ENCODE measurements at places on chromosomes 5 and 9.

- no peak for DNase-seq
These were observed 1.5 kb upstream of the SLC23A1 start for GRCh38 chr5:139384591-139385051.

- DNase-seq: no peak
These were observed 9.0 kb downstream of the FOCAD start for GRCh38 chr9:20693068-20693467.

GRCh38 chr9:94805585-94805984, 79.1 kb downstream of the AOPEP start:
- DNase-seq: peak; percentile 75

DNA sequence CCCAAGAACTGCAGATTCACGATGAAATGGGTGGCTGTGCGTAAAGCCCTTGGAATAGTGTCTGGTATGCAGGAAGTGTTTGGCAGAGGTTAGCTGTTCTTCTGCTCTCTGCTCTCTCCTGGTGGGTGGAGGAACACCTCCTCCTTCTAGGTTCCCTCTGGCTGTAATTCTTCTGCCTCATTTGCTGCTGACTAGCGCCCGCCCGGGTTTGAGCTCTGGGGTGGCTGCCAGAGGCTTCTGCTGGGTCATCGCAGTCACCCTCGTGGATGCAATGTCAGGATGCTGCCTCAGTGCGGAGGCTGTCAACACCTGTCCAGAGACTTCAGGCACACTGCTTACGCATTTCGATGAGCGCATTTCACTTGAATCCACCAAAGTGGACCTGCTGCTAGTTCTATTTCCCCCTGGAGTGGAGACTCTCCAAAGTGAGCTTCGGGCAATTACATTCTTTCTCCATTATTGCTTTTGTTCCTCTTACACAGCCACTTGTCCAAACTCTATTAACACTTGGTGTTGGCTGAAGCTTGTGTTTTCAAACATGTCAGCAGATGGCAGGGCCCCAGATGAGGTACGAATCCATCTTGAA, 11.7 kb downstream of the DOCK2 start:
- DNase-seq: no peak

- DNase-seq: no peak
These were observed 24.0 kb downstream of the GALNT10 start for GRCh38 chr5:154214371-154215106.

GRCh38 chr5:39341896-39342295, 22.4 kb downstream of the C9 start:
- DNase-seq: no peak

DNA sequence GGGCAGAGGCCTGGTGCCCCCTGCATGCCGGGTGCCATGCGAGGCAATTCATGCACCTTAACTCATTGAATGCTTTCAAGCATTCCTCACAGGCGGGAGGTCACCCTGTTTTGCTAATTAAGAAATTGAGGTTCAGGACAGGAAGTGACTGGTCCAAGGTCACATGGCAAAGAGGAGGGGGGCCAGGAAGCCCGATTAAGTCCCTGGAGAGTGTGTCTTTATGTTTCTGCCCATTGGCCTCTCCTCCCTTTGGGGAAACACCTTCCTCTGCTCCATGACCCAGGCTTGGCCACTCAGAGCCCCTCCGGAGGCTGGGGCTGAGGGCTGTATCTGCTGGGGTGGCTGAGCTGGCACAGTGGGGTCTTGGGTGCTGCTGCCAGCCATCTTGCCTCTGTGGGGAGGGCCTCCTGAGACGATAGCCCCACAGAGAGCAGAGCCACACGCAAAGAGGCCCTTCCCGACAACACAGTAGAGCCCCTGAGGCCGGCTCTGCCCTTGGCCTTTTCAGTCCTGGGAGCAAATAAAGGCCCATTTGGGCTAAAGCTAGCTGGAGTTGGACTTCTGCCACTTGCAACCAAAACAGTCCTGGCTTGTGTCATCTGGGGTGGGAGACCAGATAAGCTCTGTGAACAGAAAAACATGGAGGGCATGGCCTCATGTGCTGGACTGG, 90.8 kb upstream of the NEURL1B start:
- DNase-seq: no peak

GRCh38 chr5:35850967-35851680, 5.6 kb upstream of the IL7R start:
- no peak for DNase-seq

DNA sequence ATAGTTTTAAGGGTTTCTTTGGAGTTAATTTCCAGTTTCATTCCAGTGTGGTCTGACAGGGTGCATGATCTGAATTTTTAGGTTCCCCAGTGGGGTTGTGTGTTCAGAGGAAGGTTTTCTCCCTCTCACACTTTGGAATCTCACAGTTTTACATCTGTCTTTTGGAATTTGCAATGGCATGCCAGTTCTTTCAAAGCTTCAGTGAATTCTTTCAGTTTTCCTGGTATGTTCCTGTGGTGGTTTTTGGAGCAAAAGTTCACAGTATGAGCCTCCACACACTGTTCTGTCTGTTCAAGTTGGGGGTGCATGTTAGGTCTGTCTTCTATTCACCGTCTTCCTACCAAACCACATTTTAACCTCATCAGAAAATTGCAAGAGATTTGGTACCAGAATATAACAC, 624.2 kb downstream of the KCTD16 start:
- DNase-seq: no peak

- no peak for DNase-seq
These were observed 5.8 kb upstream of the ACTBL2 start for GRCh38 chr5:57488215-57488955.

GRCh38 chr9:38392235-38393127, at the start of gene ALDH1B1:
Gene ALDH1B1 (plus strand): TSS chr9:38392702. CDS start chr9:38395749, 3,047 bp downstream.
- peak; percentile 67 for DNase-seq

DNA sequence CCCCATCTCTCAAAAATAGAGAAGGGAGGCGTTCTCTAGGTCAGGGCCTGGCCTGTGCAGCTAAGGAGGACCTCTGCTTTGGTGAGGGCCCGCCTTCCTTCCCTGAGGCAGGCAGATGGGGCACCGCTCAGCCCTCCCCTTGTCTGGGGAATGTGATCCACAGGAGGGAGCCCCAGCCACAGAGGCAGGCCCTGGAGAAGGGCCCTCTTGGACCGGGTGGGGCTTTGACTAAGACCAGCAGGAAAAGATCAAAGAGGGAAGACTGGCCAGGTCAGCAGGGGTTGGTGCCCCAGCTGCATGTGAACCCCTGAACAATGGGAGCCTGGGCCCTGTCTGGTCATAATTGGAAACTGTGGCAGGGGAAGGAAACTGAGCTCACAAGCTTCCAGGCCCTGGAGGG, 21.9 kb downstream of the PTPA start:
- no peak for DNase-seq

DNA sequence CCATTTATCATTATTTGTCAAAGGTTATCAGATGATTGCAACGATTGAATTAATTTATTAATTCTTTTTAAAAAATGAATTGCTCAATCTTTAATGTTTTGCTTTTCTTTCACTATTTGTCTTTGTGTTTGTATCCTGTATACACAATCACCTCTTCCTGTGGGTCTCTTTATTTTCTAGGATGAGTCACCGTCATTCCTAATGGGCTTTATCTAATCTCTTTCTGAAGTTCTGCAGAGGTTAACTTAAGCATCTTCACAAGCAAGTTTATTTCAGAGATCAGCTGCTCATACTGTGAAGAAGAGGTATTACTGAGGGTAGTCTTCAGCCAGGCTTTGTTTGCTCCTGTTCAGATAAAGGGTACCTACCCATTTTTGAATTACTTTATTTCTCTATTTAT, 323.9 kb downstream of the NNT start:
- no peak for DNase-seq
